Activated T-helper 1 cell treated with anti-CD3 and anti-CD28 coated beads, Interleukin-2, amount 50 U/mL, for 16 hours (primary cell): ENCODE measurements at places on chromosomes 4 and X.

- DNase-seq, result no peak
These were observed 94.5 kb upstream of the EOLA2 start for GRCh38 chrX:150032742-150033141.

GRCh38 chr4:184929476-184929875 is 88.8 kb upstream of the HELT start:
- DNase-seq, result no peak

- no peak for DNase-seq
These were observed 7.4 kb upstream of the BRS3 start for GRCh38 chrX:136480383-136480782.

DNA sequence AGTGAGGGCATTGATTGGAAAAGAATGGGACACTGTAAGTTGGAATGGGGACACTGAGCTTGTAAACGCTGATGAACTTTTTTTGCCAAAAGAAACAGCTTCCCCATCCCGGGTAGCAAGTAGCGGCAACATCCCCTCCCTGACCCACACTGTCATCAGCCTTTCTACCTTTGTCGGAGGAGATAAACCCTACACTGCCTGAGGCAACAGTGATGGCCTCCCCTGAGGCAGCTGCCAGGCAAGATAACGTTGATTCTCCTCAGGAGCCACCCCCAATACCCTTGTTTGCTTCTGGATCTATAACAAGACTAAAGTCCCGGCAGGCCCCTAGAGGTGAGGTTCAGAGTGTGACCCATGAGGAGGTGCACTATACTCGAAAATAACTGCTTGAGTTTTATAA is 10.3 kb upstream of the RAB33B start:
- no peak for DNase-seq

DNA sequence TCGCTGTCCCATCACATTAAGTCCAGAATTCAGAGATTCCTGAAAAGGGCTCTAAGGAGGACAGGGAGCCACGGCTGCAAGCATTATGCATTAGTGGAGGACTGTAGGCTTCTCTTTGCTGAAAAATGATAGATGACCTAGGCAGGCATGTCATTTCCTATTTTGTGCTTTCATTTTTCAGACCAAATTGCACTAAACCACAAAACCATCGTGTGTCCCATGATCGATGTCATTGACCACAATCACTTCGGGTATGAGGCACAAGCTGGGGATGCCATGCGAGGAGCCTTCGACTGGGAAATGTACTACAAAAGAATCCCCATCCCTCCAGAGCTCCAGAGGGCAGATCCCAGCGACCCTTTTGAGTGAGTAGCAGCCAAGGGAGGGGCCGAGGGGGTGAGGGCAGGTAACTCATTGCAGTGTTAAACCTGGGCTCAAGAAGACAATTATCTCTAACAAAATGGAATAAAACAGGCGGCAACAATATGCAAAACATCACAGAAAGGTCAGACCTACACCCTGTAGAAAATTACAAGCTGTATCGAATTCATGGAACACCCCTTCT is 355.2 kb upstream of the GALNT7 start:
- DNase-seq, result no peak

DNA sequence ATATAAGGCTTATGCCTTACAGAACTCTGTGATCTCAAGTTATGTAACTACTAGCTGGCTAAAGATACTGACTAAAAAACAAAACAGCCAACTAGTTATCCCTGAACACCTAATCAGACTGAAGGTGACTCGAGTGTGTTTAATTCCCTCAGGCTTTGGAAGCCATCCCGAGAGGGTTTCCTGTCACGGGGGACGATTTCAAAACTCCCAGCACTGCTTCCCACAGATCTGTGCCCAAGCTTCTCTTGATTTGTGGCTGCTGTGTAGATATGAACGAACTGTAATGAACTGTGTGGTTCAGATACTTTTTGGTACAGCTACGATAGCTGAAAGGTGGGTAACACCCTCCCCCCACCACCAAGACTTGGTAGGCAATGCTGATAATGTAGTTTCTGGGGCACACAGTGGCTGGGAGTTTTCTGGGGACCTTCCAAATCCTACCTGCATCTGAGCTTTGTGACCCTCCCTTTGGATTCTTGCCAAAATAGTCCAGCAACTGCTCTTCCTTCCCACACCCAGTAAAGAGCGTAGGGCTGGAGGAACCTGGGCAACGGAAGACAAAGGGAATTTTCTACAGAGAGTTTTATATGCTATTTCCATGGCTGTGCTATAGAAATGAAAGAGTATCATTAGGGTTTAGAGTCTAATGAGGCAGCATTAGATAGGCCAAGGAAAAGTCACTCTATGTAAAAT is 148.8 kb downstream of the MGST2 start:
- DNase-seq, result no peak

DNA sequence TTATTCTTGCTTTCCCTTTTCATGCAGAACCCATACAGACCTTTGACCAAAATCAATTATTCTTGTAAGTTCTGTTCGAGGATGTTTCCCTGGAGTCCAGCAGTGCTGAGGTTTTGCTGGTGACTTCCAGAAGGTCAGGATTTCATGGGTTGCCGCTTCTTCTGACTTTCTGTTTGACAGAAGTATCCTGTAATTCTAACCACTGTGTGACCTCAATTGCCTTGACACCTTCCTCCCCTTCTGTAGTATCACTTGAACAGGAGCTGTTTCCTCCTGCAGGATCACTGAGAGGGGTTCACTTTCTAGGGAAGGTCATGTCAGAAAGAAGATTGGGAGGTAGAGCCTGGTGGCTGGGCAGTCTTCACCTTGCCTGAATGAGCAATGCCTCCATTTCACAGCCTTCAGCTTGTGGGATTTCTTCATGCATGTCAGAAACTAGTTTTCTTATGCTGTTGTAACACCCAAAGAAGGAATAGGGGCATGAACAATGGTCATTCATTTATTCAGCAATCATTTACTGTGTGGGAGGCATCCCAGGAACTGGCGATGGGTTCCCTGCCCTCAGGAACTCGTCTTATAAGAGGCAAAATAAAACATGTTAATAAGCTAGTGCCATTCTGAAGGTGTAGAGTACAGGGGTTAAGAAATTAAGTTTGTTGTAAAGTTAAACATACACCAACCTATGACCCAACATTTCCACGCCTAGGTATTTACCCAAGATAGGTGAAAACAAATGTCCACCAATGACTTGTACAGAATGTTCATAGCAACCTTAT is 205.9 kb downstream of the SOWAHB start:
- DNase-seq, result no peak

GRCh38 chr4:58491620-58492019 is 1381.4 kb upstream of the IGFBP7 start:
- DNase-seq, result no peak

- no peak for DNase-seq
These were observed 34.8 kb downstream of the PLAC1 start for GRCh38 chrX:134623293-134624045.

DNA sequence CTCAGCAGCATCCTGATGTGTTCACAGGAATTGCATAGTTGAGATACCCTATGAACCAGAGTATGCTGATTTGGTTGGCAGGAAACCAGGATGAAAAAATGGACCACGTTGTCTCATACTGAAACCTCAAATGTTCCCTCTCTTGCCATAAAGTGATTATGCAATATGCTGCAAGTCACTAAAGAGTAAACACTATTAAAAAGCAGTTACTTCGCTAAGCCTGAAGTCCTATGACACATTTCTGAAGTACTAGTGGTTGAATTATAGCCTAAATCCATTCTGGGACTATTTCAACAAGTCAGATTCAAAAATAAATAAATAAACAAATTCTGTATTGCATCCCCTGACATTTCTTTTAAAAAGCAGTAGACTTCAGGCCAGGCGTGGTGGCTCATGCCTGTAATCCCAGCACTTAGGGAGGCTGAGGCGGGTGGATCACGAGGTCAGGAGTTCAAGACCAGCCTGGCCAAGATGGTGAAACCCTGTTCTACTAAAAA is 106.0 kb upstream of the NAP1L5 start:
- DNase-seq, result no peak

GRCh38 chrX:102129473-102129872 is 4.0 kb downstream of the TCEAL2 start:
- no peak for DNase-seq

DNA sequence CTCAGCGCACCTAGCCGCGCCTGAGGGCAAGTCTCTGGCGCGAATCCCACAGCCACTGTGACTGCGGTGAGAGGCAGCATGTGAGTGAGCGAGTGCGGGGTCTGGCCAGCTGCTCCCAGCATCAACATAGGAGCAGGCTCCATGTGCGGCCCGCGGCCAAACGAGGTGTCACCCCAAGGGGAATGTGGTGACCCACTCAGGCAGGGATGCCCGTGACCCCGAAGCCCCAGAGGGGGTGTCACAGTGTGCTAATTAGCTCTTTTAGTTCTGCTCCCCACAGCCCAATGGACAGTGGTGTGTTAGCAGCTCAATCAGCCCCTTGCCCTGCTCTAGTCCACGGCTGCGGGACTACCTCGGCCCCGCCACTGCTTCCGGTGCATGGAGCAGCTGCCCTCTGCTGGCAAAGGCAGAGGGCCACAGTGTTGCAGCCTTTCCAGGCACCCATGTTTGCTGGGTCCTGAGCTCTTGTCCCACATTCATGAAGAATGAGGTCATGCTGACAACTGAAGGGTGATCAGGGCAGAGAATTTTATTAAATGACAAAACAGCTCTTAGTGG is 61.4 kb downstream of the AGA start:
- no peak for DNase-seq

DNA sequence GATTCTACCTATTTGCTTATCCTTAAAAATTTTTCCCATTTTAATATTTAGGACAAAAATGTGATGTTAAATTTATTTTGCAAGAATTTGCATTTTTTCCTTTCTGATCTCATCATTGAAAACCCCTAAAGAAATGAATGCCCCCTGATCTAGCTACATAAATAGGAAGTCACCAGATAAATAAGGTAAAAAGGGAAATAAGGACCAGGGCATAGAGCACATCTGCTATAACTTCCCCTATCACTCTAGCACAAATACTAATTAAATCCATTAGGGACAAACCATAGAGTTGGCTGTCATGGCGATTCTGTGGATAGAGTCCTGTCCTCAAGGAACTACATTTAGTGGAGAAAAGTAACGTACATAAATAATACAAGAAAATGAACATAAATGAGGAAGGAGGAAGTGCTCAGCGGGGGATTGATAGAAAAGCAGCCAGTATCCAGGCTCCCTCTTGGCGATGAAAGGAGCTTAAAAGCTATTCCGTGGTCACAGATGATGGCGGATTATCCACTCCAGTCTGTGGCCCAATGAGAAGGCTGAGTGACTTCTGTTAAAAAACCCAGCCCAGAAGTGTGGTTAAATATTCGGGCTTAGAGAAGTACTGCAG is 76.9 kb upstream of the RPL34 start:
- no peak for DNase-seq

DNA sequence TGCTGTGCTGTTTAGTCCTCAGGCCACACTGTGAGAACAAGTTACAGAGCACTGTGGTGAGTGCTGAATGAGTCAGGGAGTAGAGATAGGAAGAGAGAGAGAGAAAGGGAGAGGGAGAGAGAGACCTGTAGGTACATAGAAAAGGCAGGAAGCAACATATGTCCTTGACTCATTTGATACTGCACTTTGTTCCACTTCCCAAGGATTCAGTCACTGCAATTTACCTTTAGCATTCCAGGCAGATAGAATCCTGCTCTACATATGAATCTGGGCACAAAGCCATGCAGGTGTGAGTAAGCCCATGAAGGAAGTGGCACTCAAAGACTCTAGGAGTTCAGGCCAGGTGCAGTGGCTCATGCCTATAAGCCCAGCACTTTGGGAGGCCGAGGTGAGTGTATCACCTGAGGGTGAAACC is 1.0 kb upstream of the DAPP1 start:
- DNase-seq, result no peak

- DNase-seq, result no peak
These were observed 342.0 kb downstream of the GBA3 start for GRCh38 chr4:23034731-23035130.

- no peak for DNase-seq
These were observed 32.0 kb upstream of the COL25A1 start for GRCh38 chr4:109334129-109335105.

GRCh38 chr4:125276811-125277210 is 37.9 kb upstream of the FAT4 start:
- no peak for DNase-seq

DNA sequence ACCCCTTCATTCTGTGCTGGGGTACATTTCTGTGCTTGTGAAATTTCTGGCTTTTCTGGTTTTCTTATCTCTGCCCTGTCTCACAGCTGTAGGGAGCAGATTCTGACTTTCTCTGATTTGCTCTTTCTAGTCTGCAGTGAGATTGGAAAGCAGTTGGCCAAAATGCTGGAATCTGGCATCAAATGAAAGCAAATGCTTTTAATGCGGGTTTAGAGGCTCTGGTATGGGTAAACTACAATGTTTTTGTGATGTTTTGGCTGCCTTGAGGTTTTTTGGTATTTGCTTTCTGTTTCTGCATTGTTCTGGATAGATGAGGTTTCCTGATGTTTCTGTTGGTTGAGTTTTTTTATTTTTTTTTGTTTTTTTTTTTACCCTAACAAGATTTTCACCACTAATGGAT is 23.8 kb downstream of the SMIM20 start:
- DNase-seq, result no peak

- no peak for DNase-seq
These were observed 361.2 kb downstream of the BCOR start for GRCh38 chrX:39736216-39737211.

DNA sequence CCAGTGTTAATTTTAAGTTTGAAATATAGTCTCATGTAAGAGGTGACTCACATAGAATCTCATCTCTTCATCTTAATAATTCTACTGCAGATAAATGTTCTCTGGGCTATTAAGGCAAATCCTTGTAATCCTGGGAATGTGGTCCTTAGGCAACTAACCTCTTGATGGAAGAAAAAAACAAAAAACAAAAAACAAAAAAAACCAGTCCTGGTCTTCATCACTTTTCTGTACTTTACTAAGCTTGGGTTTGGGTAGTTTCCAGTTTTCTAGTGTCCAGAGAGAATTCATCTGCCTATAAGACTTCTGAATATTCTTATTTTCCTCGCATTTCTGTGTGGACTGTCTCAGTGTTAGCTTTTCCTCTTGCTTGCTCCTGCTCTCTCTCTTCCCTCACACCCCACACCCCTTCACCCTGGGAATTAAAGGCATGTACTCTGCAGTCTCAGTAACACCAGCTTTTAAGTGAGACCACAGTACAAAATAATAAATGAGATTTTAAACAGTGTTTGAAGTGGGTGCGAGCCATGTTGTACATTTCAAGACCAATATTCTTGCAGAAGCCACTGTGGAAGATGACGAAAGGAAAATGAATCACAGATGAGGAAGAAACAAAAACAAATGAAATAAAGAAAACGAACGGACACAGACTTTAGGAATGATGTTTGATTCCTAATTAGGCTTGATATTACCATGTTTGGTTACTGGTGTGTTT is 51.7 kb downstream of the HAND2 start:
- no peak for DNase-seq

- DNase-seq, result no peak
These were observed 63.0 kb downstream of the FAM184B start for GRCh38 chr4:17718471-17718870.

DNA sequence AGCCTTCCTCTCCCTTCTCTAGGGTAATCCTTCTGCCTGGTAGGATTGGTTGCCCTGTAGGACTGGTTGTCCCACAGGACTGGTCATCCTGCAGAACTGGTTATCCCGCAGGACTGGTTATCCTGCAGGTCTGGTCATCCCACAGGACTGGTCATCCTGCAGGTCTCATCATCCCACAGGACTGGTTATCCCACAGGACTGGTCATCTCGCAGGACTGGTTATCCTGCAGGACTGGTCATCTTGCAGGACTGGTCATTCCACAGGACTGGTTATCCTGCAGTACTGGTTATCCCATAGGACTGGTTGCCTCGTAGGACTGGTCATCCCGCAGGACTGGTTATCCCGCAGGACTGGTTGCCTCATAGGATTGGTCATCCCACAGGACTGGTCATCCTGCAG is 48.1 kb upstream of the STOX2 start:
- DNase-seq, result no peak
